Activated effector memory CD4-positive, alpha-beta T cell treated with anti-CD3 and anti-CD28 coated beads, Interleukin-2, amount 50 U/mL, for 16 hours (primary cell): ENCODE measurements at places on chromosomes 3 and 15.
A peak's percentile ranks its signal among the peaks of the same experiment; 100 is the strongest.

- DNase-seq: peak; percentile 13
Observed at GRCh38 chr3:197399486-197399885, 101.1 kb upstream of the DLG1 start.

DNA sequence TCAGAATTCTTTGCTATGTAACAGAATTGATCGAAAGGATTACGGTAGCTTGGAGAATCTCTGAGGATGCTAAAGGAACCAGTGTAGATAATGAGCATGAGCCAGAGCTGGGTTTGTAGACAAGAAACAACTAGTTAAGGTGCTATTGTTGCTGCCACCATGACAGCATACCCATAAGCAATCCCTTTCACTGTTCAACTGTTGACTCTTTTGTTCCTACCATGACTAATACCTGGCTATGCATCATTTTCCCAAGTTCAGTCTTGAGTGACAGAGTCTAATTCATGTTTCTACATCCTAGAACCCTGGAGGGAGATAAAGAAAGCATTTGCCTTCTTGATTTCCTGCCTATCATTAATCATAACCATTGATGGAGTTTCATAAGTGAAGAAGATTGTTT is 600.3 kb downstream of the OTOL1 start:
- no peak for DNase-seq

- DNase-seq: peak; percentile 72
Observed at GRCh38 chr15:25783607-25784540, 79.3 kb downstream of the ATP10A start.

DNA sequence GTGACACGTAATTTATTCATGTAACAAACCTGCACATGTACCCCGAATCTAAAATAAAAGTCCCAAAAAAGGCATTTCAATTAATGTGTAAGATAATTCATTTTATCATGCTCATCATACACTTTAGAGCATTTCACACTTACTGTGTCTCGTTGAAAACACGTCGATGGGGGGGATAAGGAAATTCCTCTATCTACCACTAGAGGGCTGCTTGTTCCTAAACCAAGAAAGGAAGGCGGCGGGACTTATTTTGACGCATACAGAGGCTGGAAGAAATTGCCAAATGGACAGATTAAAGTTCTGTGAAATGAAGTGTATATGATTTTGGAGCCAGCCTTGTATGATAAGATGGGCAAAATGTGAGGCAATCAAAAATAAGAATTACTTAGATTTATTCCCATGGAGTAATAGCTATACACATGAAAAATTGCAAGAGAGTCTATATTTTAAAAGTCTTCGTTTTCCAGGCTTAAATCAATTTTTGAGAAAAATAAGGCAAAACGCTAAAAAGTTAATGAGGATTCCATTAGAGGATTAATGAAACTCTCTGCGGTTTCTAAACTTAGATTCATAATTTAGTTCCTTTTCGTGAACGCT is 346.8 kb downstream of the CNTN3 start:
- no peak for DNase-seq

- no peak for DNase-seq
Observed at GRCh38 chr15:67510597-67511190, 10.2 kb upstream of the C15orf61 start.

GRCh38 chr3:185207931-185208746 is 45.7 kb downstream of the EHHADH start:
- DNase-seq: no peak

- DNase-seq: no peak
Observed at GRCh38 chr3:84685467-84685866, 273.3 kb upstream of the CADM2 start.

GRCh38 chr3:97825101-97825500 is 3.3 kb downstream of the CRYBG3 start:
- no peak for DNase-seq

- DNase-seq: no peak
Observed at GRCh38 chr3:189334064-189334920, 162.5 kb downstream of the TPRG1 start.

DNA sequence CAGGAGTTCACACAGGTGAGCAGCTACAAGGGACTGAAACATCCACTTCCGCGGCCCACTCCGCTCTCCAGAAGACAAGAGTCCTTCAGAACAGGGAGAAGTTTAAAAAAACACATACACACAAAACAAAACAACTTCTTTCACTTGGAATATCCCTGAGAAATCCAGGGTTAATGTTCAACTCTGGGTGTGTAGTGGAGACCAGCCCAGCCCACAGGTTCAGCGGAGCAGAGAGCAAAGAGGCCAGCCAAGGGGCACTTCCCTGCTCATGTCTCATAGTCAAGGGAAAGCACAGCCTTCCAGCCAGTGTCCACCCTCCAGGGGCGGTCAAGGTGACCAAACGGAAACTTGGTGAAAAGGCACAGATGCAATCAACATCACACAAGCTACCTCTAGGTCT is 41.6 kb downstream of the WNT5A start:
- no peak for DNase-seq

- no peak for DNase-seq
Observed at GRCh38 chr15:101062471-101063171, 143.5 kb downstream of the LRRK1 start.

- no peak for DNase-seq
Observed at GRCh38 chr15:63719281-63719680, 114.5 kb downstream of the HERC1 start.

- DNase-seq: peak; percentile 94
Observed at GRCh38 chr3:47420511-47421484, 40.0 kb downstream of the PTPN23 start.

DNA sequence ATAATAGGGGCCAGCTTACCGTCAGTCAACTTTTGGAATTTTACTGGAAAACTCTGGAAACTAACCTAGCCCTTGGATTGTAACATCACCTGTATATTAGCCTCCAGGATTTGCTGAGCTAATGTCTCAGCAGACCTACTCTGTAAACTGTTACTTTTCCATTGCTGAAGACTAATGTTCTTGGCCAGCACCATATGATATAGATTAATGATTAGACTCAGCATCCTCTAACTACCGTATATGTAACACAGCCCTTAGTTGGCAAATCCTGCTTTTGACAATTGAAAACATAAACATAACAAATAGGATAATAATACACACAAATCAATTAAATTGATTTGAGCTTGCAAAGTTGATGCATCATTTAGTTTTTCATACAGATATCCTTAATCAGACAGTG is 26.6 kb upstream of the GBE1 start:
- no peak for DNase-seq

DNA sequence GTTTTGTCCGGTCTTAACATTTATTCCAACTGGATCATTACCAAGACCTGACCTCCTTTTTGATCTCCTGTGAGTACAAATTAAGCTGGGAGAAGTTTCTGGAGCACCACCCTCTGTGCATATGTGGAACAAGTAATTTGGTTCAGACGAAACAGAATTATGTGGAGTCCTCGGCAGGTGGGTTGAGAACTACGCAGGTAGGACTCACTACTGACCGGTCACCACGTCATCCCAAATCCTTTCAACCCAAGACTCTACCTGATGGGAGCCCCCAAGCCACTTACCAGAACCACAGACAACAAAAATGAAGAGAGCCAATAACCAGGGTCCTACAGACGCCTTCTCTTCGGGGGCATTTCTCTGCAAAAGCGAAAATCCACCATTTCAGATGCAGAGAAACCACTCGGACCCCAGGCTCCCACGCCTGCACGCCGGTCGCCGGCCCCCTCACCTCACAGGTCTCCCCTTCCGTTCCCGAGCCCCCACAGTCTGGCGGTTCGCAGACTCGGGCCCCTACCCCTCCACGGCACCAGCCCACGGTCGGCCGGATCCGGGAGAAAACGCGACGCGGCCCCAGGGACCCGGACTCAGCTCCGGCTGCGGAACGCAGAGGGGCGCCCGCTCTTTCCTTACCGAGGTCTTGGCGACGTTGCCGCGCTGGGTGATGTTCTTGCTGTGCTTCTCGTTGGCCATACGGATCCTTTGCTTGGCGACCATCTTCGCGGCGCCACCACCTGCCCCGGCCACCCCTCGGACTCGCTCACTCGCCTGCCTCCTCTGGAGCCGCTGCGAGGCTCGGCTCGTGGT is 674 bp downstream of the SERP1 start:
- DNase-seq: no peak

DNA sequence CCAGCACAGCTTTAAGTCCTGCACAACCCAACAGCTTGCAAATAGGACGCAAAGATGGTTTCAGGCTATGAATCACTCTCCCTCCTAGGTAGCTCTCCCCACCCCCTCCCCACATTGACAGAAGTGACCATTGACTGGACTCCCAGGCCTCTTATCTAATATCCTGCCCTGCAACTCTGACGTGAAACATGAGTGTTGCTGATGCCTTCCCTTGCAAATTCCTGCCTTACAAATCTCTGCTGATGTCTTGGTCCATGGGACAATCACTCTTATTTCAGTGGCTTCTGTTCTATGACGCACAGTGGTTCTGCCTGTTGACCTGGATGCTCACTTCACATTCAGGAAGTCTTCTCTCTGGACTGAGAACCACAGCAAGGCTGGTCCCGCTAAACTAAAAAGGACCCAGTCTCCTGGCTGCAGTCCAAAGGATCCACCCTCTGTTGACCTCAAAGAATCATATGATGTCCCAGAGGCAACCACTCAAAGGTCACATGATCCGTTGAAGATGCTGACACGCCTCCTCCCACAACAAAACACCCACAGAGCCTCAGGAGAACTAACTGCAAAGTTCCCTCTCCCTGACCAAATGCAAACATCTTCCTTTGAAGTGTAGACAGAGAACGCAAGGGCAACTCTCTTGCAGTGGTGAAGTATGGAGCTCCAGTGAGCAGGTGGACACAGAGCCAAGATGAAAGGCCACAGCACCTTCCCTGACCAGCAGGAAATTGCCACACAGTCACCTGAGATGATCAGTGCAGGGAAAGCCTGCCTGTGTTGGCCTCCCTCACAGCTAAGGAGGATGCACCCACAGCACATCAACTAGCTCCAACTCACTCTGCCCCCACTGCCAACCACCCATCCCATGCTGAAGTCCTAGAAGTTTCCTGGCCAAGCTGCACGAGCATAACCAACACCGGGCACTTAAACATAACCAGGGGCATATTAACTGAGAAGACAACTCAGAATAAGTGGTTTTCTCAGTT is 112.3 kb downstream of the ADAMTS17 start:
- peak; percentile 62 for DNase-seq

DNA sequence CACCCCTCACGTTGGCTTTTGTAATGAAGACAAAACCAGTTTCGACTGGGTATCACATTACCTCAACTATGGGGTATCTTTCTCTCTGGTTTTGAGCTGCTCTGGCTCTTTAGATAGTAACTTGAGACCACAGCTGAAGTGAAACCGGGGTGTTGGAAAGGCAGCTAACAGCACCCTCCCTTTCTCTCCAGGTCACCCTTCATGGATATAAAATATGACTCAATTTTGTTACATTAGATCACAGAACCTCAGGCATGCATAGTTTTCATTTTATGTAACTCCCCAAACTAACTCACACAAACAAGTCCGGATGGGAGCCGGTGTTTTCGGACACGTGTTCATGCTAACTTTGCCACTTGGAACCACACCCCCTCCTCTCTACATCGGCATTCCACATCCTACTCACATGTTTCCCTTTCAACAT is 90.7 kb downstream of the NR2F2 start:
- no peak for DNase-seq
